ENCODE measurements at places on chromosomes 6 and 20.
A peak's percentile ranks its signal among the peaks of the same experiment; 100 is the strongest.

- no peak for DNase-seq
Observed at GRCh38 chr20:11716239-11716944, 201.3 kb upstream of the BTBD3 start.

- DNase-seq: no peak
Observed at GRCh38 chr6:53139841-53140413, 8.7 kb downstream of the GCM1 start.

DNA sequence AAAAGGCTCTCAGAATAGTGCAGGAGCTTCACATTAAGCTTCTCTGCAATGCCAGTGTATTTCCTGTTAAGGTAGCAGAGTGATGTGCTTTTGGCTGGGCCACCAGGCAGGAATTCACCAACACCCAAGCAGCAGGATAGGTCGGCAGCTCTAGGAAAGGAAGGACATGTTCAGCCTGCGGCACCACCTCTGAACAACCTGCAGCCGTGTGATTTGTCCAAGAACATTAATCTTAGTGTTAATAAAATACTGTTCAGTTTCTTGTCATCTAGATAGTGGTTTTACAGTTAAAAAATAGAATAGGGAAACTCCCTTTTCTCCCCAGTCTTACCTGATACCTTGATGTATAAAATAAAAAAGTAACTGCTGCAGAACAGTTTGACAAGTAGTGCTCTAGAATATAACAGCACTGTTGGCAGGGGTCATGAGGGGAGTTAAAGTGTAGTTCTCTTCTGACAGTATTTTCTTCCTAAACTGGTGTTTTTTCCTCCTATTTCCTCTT is 18.8 kb downstream of the ZNF292 start:
- no peak for DNase-seq

GRCh38 chr6:74577619-74578018 is 628.2 kb downstream of the COL12A1 start:
- no peak for DNase-seq

DNA sequence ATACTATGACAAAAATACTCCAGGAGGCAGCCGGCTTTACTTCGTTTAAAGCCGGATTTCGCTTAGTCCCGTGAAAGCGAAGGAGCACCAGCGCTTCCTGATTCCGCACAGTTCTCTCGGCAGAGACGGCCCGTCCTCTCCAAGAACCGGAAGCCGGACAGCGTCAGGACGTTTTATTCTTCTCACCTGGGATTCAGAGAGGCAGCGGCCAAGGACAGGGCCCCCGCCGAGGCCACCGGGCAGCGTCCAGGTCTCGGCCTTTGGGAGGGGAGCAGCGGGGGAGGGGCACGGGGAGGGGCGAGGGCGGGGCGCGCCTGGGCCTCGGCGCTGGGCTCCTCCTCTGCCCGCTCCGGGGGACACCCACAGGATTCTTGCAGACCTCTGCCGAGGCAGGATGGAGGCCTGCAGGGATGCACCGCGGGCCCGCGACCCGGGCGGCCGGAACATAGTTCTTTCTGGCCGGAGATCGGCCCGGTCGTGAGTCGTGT is 2.8 kb upstream of the DIDO1 start:
- peak; percentile 77 for DNase-seq

Measured in tibial artery (tissue), 4 donors.